ENCODE measurements at places on chromosomes 7 and 10.

- peak; percentile 73 for DNase-seq
These were observed 200.3 kb downstream of the PRPF18 start for GRCh38 chr10:13787015-13787421.

DNA sequence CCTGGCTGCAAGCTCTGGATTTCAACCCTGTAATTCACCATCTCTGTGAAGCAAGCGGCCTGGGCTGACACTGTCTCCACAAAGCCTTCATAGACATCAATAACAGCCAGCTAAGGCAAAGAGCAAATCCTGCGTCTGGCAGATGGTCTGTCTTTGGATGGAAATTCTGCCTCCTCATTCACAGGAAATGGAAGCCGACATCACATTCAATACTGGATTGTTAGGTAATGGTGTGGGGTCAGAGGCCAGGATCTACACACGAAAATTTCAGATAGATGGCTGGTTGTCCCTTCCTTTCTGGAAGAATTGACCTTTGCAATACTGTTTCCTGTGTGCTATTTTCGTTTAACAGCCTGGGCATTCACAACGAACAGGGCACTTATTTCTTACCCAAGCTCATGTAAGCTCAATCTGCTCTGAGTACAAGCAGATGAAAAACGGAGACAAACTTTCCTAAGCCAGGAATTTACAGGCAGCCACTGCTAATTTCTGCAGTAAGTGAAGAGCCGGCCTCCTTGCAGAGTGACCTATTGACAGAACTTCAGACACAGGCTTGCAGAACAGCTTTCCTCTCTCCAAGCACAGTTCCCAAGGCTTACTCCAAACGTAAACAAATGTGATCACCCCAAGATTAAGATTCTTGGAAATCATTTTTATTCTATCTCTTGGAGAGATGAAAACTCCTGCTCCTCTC, 3.1 kb upstream of the ADAM12 start:
- no peak for DNase-seq

GRCh38 chr10:109259293-109259692, 664.0 kb downstream of the XPNPEP1 start:
- no peak for DNase-seq

- no peak for DNase-seq
These were observed 76.1 kb upstream of the ANK3 start for GRCh38 chr10:60465801-60466200.

DNA sequence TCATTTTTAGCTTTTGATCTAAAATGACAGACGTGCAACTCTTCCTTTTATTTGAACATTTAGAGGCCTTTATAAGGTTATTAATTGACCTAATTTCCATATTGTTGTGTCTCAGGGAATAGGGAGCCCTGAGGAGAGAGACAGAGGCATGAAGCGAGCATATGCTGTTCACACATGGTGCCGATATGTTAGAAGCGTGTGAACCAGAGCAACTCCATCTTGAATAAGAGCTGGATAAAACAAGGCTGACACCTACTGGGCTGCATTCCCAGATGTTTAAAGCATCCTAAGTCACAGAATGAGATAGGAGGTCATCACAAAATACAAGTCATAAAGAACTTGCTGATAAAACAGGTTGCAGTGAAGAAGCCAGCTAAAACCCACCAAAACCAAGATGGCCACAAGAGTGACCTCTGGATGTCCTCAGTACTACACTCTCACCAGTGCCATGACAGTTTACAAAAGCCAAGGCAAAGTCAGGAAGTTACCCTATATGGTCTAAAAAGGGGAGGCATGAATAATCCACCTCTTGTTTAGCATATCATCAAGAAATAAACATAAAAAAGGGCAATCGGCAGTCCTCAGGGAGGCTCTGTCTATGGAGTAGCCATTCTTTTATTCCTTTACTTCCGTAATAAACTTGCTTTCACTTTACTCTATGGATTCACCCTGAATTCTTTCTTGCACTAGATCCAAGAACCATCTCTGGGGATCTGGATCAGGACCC, 80.1 kb downstream of the SEC61G start:
- no peak for DNase-seq

GRCh38 chr10:100303724-100304319, 17.3 kb upstream of the BLOC1S2 start:
- DNase-seq = peak; percentile 53

DNA sequence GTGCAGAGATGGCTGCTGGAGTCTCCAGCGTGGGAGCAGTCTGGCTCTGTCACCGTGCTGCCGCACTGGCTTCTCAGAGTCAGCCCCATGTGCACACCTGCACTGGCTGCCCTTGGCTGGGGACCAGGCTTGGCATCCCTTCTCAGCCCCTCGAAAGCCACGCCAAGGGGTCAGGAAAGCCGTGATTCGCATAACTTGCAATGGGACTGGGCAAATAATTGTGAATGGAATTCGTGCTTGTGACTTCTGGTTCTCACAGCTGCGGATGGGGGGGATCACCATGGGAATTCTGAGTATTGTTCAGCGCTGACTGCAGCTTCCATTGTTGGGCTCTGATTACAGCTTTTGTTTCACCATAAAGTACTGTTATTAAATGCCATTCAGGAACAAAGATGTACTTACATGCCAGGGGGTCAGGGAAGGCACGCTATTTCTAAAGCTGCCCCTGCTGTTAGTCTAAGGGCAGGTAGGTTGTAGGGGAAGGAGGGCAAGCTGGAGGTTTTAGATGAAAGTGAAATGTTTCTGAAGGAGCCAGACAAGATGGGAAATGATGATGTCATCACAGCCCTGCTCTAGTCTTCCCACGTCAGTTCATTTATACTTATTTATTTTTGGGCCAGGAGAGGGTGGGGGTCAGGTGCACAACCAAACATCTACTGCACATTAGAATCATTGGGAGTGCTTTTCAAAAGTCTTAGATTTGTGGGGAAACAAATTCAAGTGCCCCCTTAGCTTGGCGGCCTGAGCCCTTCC, 5.8 kb upstream of the PLEKHA1 start:
- DNase-seq = no peak

GRCh38 chr7:128778946-128779345, 3.4 kb upstream of the OPN1SW start:
- DNase-seq = no peak

- no peak for DNase-seq
These were observed 110.2 kb downstream of the ST8SIA6 start for GRCh38 chr10:17344206-17344605.
